CD8-positive, alpha-beta T cell (primary cell): ENCODE measurements at places on chromosomes 16 and 17.
A peak's percentile ranks its signal among the peaks of the same experiment; 100 is the strongest.

DNA sequence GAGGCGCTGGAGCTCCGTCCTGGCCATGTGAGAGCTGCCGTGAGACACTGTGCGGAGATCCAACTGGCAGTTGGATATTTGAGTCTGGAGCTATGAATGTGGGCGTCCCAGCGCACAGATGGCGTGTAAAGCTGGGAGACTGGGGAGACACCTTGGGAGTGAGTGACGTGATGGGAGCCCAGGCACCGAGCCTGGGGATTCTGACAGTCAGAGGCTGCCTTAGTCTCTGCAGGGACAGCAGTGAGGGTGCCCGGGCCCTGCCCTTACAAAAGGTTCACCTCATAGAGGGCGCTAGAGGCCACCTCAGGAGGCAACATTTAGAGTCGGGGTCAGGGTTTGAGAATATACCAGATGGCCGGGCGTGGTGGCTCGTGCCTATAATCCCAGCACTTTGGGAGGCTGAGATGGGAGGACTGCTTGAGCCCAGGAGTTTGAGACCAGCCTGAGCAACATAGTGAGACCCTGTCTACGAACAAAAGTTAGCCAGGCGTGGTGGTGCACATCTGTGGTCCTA, 194.1 kb upstream of the GSE1 start:
- no peak for DNase-seq

DNA sequence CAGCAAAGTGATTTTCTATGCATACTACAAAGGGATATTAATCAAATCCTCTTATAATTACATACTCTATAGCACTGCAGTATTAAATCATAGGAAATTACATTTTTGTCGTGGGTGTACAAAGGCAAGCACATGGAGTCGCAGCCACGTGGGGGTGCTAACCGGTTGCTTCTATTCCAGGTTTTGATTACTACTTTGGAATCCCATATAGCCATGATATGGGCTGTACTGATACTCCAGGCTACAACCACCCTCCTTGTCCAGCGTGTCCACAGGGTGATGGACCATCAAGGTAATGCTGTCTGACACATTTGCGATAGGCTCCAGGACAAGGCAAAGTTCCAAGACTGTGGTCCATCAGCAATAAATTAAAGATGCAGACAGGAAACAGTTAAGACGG, 60.1 kb downstream of the ARSG start:
- no peak for DNase-seq

- no peak for DNase-seq
These were observed 7.6 kb downstream of the TBC1D16 start for GRCh38 chr17:80028030-80028429.

- peak; percentile 17 for DNase-seq
These were observed 516 bp downstream of the CPNE2 start for GRCh38 chr16:57092786-57093411.

- no peak for DNase-seq
These were observed 18.4 kb downstream of the NPTX1 start for GRCh38 chr17:80458016-80458415.

DNA sequence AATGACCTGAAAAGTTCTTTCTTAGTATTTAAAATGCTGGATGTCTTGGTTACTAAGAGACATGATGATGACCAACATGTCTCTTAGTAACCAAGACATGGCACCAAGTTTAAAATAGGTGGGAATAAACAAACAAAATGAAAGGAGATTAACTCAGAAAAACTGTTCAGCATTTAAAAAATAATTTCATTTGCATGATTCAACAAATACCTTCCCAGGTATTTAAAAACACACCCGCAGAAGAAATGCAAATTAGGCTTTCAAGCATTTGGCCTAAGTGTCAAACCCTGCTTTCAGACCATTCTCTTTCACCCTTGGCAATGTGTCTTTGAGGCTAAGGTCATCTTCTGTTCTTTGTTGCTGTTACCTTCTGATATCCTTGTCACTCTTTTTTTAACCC, 91.4 kb upstream of the CORO6 start:
- no peak for DNase-seq

GRCh38 chr16:68309799-68310198, 947 bp downstream of the SLC7A6OS start:
- DNase-seq, result no peak

GRCh38 chr16:58498341-58499091, 1.4 kb upstream of the NDRG4 start:
- no peak for DNase-seq

DNA sequence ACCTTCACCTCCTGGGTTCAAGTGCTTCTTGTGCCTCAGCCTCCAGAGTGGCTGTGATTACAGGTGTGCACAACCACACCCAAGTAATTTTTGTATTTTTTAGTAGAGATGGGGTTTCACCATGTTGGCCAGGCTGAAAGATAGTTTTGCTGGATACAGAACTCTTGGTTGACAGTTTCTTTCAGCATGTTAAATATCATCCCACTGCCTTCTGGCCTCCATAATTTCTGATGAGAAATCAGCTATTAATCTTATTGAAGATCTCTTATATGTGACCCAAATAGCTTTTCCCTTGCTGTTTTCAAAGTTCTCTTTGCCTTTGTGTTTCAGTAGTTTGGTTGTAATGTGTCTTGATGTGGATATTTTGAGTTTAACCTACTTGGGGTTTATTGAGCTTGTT, 50.3 kb upstream of the BRD7 start:
- DNase-seq, result no peak

DNA sequence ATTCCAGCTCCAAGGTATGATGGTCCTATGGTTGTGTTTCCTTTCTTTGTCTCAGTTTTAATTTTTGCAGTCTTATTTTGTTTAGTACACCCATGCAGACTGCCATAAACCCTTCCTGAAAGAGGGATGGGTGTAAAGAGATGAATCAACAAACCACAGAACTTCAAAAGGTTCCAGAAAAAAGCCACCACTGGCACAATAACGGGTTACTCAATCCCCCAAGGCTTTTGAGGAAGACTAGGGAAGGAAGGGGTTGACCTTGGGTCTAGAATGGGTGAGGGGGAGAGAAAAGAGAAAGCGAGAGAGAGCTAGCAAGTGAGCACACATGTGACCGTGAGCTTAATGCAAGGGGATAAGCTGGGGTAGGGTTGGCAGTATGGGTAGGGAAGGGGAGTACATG, 168.1 kb downstream of the XYLT1 start:
- DNase-seq, result no peak

- DNase-seq, result peak; percentile 74
These were observed 76.6 kb downstream of the CMIP start for GRCh38 chr16:81521141-81521626.

DNA sequence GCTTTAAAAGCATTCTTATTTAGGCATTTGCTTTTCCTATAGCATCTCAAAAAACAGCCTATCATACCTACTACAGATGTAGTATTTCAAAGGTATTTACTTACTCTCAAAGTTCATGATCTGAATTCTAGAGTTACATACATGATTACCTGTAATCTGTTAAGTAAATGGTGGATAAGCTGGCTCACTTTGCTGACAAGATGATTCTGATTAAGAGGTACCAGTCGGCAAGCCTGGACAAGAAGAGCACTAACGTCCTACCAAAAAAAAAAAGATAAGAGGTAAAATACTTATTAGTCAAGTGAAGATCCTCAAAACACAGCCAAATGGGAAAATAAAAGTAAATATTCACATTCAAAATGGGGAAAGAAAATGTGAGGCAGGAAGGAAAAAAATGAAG, 2.7 kb downstream of the HEATR6 start:
- no peak for DNase-seq

DNA sequence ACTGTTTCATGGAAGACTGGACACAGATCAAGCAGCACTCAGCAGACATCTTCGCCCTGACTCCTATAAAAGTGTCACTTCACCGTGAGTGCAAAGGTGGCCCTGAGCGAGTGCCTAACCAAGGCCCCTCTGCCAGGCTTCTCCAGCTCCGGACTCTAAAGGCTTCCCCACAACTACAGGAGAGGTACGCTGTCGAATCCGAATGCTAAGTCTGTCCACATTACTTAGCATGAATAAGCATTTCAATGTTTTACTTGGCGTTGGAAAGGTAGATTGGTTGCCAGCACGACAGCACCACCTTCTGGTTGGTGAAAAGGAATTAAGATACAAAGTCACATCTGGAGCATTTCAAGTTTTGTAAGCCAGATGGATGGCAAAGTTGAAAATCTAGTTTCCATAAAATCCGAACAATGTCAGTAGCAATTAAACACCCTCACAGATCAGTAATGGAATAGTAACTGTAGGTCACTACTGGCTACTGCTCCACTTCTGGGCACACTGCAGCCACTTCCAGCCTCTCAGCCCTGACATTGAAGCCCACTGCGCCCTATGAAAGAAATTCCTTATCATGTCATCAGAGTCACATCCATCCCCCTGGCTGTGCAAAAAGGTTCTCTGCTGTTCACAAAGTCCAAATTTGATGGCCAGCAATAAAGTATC, 100.9 kb downstream of the PARN start:
- peak; percentile 60 for DNase-seq

GRCh38 chr16:73792199-73793020, 504.2 kb upstream of the PSMD7 start:
- DNase-seq, result no peak

GRCh38 chr17:64102627-64103390, 27.1 kb downstream of the ERN1 start:
- DNase-seq, result no peak

GRCh38 chr17:16277163-16277562, 60.2 kb downstream of the PIGL start:
- DNase-seq, result no peak

GRCh38 chr17:3915581-3915994, 677 bp downstream of the P2RX1 start:
- DNase-seq, result peak; percentile 22

GRCh38 chr17:4789951-4790704, 1.4 kb downstream of the GLTPD2 start:
- peak; percentile 88 for DNase-seq

DNA sequence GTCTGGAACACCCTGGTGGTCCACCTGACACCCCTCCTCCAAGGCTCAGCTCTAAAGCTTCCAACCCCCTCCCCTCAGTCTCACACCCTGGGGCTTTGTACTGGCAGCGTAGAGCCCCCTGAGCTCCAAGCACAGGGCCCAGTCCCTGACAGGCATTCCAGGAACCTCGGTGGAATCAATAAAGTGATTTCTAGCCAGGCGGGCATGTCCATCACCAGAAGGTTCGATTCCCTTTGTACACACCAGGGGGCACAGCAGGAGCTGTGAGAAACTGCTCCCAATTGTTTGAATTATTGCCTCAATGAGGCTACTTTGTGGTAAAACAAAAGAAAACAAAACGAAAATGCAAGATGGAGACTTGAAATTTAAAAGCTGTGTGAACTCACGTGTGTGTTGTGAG, 51.8 kb downstream of the SMPD3 start:
- peak; percentile 74 for DNase-seq

GRCh38 chr16:82042846-82043245, 7.8 kb downstream of the HSD17B2 start:
- DNase-seq, result no peak

DNA sequence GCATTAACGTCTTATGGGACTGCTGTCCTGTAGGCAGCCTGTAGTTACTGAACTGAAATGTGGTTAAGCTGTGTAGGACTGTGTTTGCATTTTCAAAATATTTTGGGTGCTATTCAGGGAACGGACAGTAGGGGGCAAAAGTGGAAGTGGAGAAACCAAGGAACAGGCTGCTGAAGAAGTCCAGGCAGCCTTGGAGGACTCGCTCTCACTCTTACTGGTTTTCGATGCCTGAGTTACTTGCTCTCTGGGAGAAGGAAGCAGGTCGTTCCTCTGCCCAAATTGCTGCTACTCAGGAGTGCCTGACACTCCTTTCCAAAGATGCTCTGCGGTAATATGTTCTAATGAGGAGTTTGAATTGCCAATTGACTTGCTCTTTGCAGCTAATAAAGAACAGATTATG, 64.5 kb upstream of the RBFOX1 start:
- no peak for DNase-seq

GRCh38 chr16:4682616-4683254, 10.6 kb upstream of the NUDT16L1 start:
- no peak for DNase-seq

DNA sequence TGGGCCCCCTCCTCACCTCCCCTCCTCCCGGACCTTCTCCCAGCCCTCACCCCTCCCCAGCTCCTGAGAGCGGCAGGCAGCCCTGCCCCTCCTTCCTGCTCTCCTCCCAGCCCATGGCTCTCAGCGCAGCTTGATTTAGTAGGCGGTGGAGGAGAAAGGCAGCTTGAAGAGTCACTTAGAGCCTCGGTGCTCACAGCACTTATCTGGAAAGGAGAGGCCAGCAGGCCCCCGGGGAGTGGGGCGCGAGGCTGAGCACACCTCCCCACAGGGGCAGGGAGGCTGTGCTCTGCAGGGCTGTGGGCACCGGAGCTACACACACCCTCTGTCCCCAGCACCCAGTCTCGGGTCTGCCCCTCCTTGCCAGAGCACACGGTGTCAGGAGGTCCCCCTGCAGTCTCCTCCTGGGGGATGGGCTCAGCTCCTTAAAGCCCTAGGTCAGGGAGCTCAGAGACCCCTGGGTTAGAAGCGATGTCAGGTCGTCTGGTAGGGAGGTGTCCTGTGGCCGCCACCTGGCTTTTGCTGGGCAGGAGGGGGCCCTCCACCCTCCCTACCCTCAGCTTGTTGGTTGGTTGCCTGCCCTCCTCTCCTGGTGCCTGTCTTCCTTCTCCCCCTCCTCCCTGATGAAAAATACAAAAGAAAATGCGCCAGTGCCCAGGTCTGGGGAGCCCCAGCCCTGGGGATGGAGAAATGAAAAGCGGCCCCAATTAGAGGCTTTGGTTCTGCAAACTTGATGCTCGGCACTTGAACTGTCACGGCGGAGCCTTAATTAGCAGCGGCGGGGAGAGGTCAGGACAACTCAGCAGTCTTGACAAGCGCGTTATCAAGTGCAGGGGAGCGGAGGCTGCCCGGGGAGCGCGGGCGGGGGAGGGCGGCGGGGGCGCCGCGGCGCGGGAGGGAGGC, 151.1 kb upstream of the GSE1 start:
- DNase-seq, result no peak

DNA sequence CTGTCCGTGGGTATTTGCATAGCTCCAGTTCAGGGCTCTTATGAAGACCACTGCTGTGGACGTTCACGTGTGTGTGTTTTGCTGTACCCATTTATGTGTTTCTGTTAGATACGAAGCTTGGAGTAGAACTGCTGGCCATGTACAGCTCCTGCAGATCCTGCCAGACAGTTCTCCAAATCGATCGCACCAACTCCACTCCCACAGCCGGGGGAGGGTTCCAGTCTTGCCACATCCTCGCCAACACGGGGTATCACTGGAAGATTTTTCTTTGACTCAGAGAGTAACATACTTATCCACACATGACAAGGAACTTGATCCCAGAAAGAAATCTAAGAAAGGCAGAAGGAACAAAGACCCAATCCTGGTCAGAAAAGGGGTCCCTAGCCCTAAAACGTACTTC, 37.4 kb downstream of the TMEM186 start:
- no peak for DNase-seq

- DNase-seq, result peak; percentile 47
These were observed at the start of gene SLC46A1 for GRCh38 chr17:28405632-28406472. SLC46A1 (minus strand) TSS chr17:28406212; CDS start chr17:28406114, 98 bp downstream.

- DNase-seq, result no peak
These were observed 5.4 kb upstream of the CLDN9 start for GRCh38 chr16:3007059-3007956.

GRCh38 chr16:29881050-29881449, 18.0 kb upstream of the CDIPT start:
- no peak for DNase-seq
